Hematopoietic multipotent progenitor cell (in vitro differentiated cells): ENCODE measurements at places on chromosomes 5 and 9. TPM values are rescaled to one million over a fixed set of nuclear protein-coding genes. Genes with fewer than 3 reads are reported as not detected.

KCNV2 gene
- under 0.01 TPM for total RNA-seq

PCDHGA12 gene
- total RNA-seq = 2.2 TPM

LMX1B gene
- under 0.01 TPM for total RNA-seq

NTNG2 gene
- total RNA-seq = 22.1 TPM

EMB gene
- total RNA-seq = 32.0 TPM

TXNDC8 gene
- not detected for total RNA-seq

FYB1 gene
- total RNA-seq = 1.6 TPM

SLC46A2 gene
- under 0.01 TPM for total RNA-seq

CNTNAP3B gene
- total RNA-seq = under 0.01 TPM

CYSRT1 gene
- total RNA-seq = 0.27 TPM

C5 gene
- 2.7 TPM for total RNA-seq

GNA14 gene
- under 0.01 TPM for total RNA-seq

PCDHGA4 gene
- 0.81 TPM for total RNA-seq
